ENCODE measurements at places on chromosomes 12 and 14. TPM values are rescaled to one million over a fixed set of nuclear protein-coding genes. Genes with fewer than 3 reads are reported as not detected.

DNA sequence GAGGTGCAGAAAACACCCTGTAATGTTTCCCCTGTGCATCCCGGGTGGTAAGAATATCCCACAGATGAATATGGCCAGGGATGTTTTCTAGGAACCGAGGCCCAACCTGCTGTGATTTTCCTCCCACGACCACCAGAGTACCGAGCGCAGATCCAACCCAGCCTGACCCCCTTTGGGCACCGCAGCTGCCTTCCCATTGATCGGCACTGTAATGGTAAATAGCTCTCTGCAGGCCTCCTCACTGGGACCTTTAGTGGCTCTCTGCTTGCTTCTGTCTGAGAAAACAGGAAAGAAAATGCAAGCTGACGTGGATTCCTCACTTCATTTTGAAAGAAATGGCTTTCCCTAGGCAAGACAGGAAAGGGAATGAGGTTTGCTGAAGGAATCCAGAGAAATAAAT, 2.4 kb upstream of the RAB15 start:
- DNase-seq = no peak

DNA sequence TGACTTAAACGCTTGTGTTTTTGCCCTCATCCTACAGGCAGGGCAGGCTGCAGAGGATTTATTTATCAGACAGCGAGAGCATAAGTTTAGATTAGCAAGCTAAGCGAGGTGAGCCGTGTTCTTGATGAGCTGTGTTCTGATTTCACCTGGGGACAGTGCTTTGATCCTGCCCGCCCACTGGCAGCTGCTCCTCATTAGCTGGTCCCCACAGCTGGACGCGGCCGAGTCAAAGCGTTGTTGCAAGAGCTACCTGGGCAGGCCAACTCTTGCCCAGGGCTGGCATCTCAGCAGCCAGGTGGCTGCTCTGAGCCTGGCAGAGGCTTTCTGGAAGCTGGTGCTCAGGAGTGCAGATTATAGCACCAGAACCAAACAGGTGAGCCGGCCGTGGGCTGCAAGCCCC, 46.8 kb upstream of the BEGAIN start:
- no peak for DNase-seq

GRCh38 chr12:65586796-65587195, 237.5 kb upstream of the HMGA2 start:
- no peak for DNase-seq

GRCh38 chr12:114668151-114668885, 15.7 kb downstream of the TBX3 start:
- peak; percentile 91 for DNase-seq

DNA sequence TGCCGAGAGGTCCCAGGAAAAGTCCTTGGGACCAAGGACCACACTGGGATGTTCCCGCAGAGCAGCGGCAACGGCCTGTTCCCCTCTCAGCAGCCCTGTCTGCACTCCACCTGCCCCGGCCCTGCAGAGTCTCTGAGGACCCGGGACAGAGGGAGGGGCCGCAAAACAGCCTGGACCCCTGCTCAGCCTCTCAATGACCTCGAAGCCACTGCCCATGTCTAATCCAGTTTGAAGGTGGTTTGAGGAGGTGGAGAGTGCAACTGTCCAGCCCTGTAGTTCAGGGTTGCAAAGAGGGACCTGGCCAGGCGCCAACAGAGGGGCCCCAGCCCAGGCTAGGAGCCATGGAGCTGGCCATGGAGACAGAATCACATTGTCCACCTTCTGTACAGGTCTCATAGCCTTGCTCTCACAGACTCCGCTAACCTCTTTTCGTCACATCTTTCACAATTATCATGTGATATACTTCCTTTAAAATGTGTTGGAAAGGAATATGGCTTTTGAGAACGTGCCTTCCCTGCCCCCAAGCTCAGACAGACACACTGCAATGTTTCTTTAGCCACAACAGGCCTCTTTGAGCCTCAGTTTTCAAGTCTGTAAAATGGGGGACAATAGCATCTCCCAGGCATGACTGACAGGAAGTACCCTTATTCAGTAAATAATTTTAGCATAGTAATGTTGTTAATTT, 49.3 kb downstream of the ACTN1 start:
- peak; percentile 45 for DNase-seq

DNA sequence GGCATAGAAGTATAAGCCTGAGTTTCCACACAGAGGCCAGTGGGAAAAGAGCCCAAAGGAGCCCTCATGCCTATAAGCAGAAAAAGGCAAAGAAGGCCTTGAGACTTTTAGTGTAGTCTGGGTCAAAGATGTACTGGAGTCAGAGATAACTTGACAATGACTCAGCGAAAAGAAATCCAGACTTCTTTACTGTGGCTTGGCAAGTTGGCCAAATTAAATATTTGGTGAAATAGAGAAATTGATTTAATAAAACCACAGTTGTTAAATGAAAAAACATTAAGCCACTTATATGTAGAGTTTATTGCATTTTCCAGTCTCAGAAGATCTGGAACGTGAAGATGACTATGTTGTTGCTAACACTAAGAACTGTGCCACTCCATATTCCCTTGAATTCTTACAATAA, 105.1 kb downstream of the TMTC3 start:
- DNase-seq = no peak

- DNase-seq = no peak
Measured at GRCh38 chr12:69036999-69037398, 104.0 kb upstream of the CPM start.

DNA sequence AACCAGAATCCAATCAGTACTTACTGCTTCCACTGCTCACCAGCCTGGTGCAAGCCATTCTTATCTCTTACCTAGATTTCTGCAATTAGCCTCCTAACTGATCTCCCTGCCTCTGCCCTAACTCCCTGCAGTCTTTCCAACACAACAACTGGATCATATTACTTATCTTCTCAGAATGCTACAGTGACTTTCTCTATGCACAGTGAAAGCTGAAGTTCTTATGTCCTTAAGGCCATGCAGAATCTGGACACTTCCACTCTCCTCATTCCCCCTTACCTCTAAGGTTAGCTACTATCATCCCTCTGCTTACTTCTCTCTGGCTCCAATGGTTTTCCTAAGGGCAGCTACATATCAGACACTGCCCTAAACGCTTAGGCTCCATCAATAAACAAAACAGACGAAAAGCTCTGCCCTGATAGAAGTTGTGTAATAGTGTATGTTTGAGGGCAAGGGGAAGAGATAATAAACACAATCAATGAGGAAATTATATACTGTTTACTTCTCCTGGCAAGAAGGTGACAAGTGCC, 4.0 kb downstream of the KTN1 start:
- DNase-seq = no peak

GRCh38 chr14:98605043-98605442, 667.0 kb downstream of the BCL11B start:
- DNase-seq = no peak

- DNase-seq = peak; percentile 67
Measured at GRCh38 chr14:74852922-74853530, 22.9 kb downstream of the PROX2 start.

DNA sequence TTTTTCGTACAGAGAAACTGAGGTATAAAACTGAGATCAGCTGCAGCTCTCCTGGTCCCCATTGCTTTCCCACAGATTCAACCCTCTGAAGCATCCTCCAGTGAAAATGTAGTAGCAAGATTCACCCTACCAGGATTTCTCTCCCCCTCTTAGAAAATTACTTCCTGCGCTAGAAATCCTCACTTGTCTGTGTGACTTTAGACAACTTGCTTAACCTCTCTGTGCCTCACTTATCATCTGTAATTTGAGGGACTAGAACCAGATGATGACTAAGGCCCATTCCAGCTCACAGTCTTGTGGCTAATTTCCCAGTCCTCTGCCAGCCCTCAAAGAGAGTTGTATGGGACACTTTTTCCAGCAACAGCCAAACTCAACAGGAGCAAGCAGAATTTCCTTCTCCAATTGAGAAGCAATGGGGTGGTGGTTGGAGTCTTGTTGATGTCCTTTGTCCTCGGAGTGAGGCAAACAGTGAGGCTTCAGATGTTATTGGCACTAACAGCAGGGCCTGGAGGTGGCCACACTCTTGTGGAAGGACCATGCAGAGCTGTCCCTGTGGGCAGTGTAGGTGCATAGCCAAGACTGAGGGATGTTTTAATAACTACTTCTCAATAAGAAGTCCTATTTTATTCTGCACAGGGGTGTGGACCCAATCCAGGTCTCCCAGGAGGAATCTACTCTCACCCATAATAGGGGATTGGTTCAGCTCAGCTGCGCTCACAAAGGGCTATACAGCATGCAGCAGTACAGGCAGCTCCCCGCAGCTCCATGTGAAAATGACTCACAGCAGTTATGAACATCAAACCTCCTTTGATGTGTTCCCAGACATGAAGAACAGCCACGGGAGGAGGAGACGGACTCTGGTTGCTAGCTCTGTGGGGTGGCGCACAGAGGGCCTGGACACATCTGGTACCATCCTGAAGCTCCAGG, 200.1 kb downstream of the DAD1 start:
- DNase-seq = no peak

DNA sequence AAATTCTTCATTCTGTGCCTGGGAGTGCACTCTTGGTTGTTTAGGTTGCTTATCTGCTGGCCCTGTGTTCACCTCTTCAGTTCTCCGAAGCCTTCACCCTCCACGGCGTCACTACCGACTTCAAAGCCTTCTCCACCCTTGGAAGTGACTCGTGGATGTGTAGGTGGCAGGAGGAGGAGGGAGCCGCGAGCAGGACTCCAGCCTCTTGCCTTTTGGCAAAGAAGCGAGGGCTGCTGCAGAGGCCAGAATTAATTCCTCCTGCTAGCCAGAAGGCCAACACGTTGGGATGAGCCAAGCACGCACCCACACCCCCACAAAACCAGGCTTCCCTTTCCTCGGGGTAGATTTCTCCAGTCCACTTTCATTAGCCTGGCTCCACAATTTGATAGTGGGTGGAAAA, 86.5 kb downstream of the TBX5 start:
- no peak for DNase-seq

- no peak for DNase-seq
Measured at GRCh38 chr14:105287249-105288102, 13.3 kb downstream of the BRF1 start.

GRCh38 chr12:24864796-24865125, 84.1 kb downstream of the BCAT1 start:
- no peak for DNase-seq

- peak; percentile 4 for DNase-seq
Measured at GRCh38 chr12:24600996-24601395, 347.9 kb downstream of the BCAT1 start.

DNA sequence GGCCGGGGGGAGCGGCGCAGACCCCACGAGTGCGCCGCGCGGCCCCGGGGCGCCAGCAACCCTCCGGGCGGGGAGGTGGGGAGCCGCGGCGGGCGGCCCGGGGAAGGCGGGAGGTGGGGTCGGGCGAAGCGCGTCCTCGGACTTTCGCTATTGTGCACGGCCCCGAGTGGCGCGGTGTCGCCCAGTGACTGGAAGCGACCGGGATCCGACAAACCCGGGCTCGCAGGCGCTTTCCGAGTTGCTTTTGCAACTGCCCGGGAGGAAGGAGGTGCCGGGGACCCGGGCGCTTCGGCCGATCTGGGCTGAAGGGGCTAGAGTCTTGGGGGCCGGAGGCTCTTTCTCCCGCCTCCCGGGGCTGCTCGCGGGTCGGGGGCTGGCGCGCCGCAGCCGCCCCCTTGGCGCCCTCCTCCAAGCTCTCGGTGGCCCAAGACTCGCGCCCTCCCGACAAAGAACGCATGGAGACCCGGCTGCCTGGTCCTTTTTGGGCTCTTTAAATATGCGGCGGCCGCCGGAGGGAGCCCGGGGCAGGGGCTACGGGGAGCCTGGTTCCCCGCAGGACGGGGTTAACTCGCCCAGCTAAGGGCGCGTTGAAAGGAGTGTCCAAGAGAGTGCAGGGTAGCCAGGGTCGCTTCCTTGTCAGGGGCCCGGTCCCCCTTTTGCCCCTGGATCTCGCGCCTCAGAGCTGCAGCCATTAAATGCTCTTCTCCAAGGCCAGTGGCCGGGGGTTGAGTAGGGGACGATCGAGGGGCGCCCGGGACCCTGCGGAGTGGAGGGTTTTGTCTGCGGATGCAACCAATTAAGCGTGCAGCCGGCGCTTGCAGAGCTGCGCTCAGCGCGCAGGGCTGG, 1.4 kb downstream of the HMGA2 start:
- DNase-seq = peak; percentile 69

DNA sequence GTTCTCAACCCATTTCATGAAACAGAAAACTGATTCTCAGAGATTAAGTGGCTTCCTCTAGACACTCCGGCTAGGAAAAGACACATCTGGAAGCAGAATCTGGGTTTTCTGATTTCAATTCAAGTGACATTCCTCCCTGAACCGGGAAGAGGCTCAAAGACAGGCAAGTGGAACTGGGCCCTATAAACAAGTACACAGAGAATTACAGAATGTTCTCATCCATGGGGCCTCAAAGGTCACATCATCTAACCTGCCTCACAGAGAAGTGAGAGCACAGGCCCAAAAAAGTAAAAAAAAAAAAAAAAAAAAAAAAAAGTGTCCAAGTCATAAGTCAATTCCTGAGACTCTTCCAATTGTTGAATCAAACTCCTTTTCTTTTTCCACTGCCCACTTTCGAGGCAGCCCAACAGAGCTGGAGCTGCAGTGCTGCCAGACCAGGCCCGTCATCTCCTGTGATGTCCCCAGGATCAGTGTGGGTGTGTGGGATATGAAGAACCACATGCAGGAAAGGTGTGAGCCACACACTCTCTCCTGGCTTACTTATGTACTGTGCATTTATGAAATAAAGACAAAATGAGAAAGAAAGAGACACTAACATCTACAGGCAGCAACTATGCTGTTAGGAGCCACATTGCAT, 2.8 kb upstream of the KRT1 start:
- no peak for DNase-seq

DNA sequence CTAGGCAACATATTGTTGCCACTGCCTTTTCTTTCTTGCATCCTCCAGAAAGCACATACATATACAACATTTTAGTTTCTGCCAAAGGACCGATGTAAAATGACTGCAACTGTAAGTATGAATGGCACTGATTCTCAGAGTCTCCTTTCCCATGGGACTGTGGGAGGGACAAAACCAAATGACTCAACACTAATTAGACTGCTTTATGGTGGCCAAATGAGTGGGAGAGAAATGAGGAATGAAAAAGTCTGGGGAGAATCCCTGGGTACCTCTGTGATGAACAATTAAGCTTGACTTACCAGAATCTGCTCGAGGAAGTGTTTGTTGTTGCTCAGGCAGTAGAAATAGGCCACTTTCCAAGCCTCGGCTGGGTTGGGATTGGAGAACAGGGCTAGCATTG, 10.1 kb downstream of the ZFYVE26 start:
- DNase-seq = no peak

GRCh38 chr14:91113829-91114078, at the start of gene DGLUCY:
Gene DGLUCY (plus strand): TSS chr14:91114073. CDS start chr14:91160295, 46,222 bp downstream.
- peak; percentile 94 for DNase-seq

DNA sequence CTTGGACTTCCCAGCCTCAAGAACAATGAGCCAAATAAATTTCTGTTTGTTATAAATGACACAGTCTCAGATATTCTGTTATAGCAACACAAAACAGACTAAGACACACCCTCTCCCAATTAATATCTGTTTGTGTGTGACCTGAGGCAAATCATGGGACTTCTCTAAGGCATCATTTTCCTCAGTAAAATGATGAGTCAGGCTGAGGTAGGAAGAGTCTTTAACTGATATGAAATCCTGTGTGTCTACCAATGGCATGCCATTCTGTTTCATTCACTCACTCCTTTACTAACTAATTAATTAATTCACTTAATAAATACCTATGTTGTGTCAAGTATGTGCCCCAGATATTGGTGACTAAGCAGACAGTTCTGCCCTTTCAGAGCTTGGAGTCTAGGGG, 258.4 kb upstream of the CRY1 start:
- DNase-seq = no peak

Gene TAS2R13
- not detected for polyA plus RNA-seq

Gene ZBTB1
- 13.3 TPM for polyA plus RNA-seq

Gene CAPZA3
- polyA plus RNA-seq = 0.88 TPM

Gene CIROP
- polyA plus RNA-seq = not detected

Gene DUSP16
- polyA plus RNA-seq = 6.6 TPM

Gene SERPINA3
- polyA plus RNA-seq = 786 TPM

Gene NFYB
- 24.6 TPM for polyA plus RNA-seq

Gene C12orf42
- not detected for polyA plus RNA-seq
